Endothelial cell (in vitro differentiated cells): ENCODE measurements at places on chromosomes 5 and 9. TPM values are rescaled to one million over a fixed set of nuclear protein-coding genes. Genes with fewer than 3 reads are reported as not detected.

Gene COL5A1
- total RNA-seq: 24.3 TPM

Gene SPATA31A7
- total RNA-seq: not detected

Gene SLC36A2
- not detected for total RNA-seq

- peaks cover 9% of the 10 kb centered on the region for H3K4me1 ChIP-seq
- no peak for DNase-seq
- H3K36me3 ChIP-seq: no peaks in the 10 kb centered on the region
- no peak overlapping the region for H3K4me3 ChIP-seq
- no peak overlapping the region for H3K27ac ChIP-seq
These were observed 109.8 kb downstream of the UNC13B start for GRCh38 chr9:35271637-35272036.

GRCh38 chr9:129451669-129452068, 169.2 kb downstream of the C9orf50 start:
- peaks cover 29% of the 10 kb centered on the region for H3K4me1 ChIP-seq
- no peak overlapping the region for H3K4me3 ChIP-seq
- H3K27ac ChIP-seq: no peak overlapping the region
- H3K36me3 ChIP-seq: no peaks in the 10 kb centered on the region
- no peak for DNase-seq
